ENCODE measurements at places on chromosomes 2 and 18.

GRCh38 chr2:218290316-218291261, 1.7 kb downstream of the TMBIM1 start:
- DNase-seq = no peak

DNA sequence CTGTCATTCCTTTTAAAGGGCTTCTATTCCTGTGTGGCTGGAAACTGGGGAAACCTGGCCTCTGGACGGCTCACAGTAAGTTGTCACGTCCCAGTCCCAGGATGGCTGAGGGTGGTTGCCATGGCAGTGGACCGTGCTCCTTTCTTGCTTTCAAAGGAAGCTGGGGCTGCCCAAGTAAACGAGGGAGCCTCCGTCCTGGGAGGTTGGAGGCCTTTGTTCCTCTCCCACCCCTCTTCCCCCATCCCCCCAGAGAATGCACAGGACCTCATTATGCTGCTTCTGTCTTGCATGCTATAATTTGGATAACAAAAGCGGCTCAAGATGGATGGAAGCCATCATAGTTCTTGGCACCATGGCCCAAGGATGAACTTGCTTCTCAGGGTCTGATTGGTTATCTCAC, 325.5 kb upstream of the HS6ST1 start:
- no peak for DNase-seq

- peak; percentile 27 for DNase-seq
Measured at GRCh38 chr2:141384676-141385075, 746.1 kb downstream of the LRP1B start.

- DNase-seq = no peak
Measured at GRCh38 chr2:228509021-228509420, 327.5 kb upstream of the SPHKAP start.

DNA sequence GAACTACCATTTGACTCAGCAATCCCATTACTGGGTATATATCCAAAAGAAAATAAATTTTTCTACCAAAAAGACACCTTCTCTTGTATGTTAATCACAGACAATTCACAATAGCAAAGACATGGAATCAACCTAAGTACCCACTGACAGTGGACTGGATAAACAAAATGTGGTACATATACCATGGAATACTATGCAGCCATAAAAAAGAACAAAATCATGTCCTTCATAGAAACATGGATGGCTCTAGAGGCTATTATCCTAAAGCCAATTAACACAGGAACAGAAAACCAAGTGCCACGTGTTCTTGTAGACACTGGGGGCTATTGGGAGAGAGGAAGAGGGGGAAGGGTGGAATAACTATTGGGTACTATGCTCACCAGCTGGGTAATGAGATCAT, 27.7 kb downstream of the FLACC1 start:
- no peak for DNase-seq

GRCh38 chr2:54103454-54104314, 11.7 kb upstream of the ACYP2 start:
- peak; percentile 67 for DNase-seq

DNA sequence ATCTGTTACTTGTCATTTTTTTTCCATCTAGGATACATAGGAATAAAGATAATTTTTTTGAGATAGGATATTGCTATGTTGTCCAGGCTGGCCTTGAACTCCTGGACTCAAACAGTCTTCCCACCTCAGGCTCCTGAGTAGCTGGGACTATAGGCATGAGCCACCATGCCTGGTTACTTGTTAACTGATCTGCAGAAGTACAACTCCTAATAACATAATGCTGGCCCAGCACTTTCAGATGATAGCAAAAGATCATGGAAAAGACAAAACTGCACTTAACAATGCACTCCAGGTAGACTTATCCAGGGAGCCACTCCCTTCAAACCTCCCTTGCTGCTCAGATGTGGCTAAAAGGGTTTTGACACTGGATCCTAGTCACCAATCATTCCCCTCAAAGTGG, 11.4 kb upstream of the CTDP1 start:
- DNase-seq = no peak

- no peak for DNase-seq
Measured at GRCh38 chr18:10400534-10401307, 53.7 kb upstream of the APCDD1 start.

DNA sequence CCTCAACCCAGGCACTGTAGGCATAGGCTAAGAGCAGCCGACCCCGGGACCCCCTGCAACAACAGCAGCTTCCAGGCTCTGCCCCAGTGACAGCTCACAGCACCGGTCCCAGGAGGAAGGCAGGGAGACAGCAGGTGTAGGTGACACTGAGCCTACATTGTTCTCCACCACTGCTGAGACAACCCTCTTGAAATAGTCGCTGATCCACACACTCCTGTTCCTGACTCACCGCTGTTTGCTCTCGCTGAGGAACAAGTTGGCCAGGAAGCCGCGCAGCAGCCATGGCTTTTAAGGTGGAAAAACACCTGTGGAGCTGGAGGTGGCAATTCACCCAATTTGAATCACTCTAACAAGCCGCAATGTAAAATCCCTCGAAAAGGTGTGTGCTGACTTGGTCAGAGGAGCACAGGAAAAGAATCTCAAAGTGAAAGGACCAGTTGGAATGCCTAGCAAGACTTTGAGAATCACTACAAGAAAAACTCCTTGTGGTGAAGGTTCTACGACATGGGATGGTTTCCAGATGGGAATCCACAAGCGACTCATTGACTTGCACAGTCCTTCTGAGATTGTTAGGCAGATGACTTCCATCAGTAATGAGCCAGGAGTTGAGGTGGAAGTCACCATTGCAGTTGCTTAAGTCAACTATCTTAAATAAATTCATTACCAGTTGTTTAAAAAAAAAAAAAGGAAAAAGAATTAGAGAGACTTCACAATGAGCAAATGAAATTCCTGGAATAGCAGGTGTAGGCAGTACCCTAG, 167.5 kb downstream of the ARL4C start:
- DNase-seq = no peak

- DNase-seq = peak; percentile 17
Measured at GRCh38 chr2:138244501-138244925, 257.1 kb upstream of the SPOPL start.

- DNase-seq = no peak
Measured at GRCh38 chr2:19835781-19836281, 66.0 kb downstream of the TTC32 start.

DNA sequence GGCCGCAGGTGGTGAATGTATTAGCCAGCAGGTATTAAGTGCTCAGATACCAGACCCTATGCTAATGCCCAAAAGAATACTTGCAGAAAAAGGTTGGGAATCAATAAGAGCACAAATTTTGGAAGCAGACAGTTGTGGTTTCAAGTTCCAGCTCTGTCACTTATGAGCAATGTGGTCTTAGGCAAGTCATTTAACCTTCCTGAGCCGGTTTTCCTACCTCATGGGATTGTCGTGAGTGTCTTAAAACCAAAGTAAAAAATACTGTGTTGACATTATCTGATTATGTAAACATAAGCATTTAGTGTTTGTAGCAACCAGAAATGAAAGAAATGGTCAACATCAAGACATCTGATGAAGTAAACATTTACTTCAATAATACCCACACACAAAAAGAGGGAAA, 93.0 kb upstream of the CHST9 start:
- DNase-seq = no peak
